ENCODE measurements at places on chromosomes 2 and 18.

GRCh38 chr2:178188466-178188865 lies 5.8 kb upstream of the OSBPL6 start:
- H3K4me3 ChIP-seq, result no peak overlapping the region
- peaks cover 2% of the 10 kb centered on the region for H3K4me1 ChIP-seq
- H3K27me3 ChIP-seq, result no peaks in the 10 kb centered on the region
- H3K36me3 ChIP-seq, result no peaks in the 10 kb centered on the region
- H3K27ac ChIP-seq, result no peak overlapping the region

DNA sequence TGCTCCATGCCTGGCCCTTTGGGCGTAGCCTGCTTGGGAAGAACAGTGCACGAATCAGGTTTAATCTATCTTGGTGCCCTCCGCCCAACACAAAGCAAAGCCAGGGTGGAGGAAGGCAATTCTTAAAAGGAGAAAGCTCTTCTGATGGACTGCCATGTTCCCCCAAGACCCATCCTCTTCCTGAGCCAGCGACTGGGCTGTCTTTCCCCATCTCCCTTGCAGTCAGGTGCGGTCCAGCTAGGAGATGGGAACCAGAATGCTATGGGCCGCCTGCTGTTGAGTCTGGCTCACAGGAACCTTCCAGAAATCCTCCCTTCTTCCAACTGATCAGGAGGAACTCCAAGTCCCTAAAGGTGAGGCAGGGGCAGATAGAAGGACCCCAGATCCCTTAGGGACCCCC lies 105.0 kb downstream of the SH3BP4 start:
- no peaks in the 10 kb centered on the region for H3K36me3 ChIP-seq
- no peak for DNase-seq
- H3K4me1 ChIP-seq, result peaks cover 6% of the 10 kb centered on the region
- H3K27ac ChIP-seq, result no peak overlapping the region
- no peak overlapping the region for H3K4me3 ChIP-seq

GRCh38 chr2:211751848-211752247 lies 786.8 kb downstream of the ERBB4 start:
- no peaks in the 10 kb centered on the region for H3K4me1 ChIP-seq
- no peak overlapping the region for H3K27ac ChIP-seq
- H3K36me3 ChIP-seq, result no peaks in the 10 kb centered on the region
- DNase-seq, result no peak
- no peak overlapping the region for H3K4me3 ChIP-seq

DNA sequence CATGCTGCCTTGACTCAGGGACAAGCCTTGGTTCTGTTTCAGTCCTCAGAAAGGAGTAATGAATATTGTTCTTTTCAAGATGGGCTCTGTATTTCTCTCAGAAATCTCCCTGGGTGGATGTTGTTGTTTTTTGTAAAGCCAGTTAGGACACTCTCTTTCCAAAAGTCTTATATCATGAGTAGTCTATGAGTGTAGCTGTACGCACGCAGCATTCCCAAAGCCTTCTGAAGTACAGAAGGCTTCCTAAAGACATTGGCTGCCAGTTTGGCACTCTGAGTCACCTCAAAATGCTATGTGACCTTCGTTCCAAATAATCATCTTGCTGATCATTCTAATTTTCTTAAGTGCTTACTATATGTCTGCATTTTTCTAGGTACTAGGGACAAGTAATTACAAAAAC lies 16.7 kb upstream of the GTF2A1L start:
- peaks cover 12% of the 10 kb centered on the region for H3K36me3 ChIP-seq
- no peak overlapping the region for H3K4me3 ChIP-seq
- no peaks in the 10 kb centered on the region for H3K27me3 ChIP-seq
- DNase-seq, result no peak

- no peak overlapping the region for H3K27ac ChIP-seq
- no peaks in the 10 kb centered on the region for H3K36me3 ChIP-seq
- no peak for DNase-seq
- H3K27me3 ChIP-seq, result no peaks in the 10 kb centered on the region
- H3K4me1 ChIP-seq, result peaks cover 9% of the 10 kb centered on the region
- H3K4me3 ChIP-seq, result peak overlapping the region; percentile 27
Observed at GRCh38 chr18:26649193-26649543, 100.8 kb upstream of the KCTD1 start.

GRCh38 chr2:211436182-211436581 lies 879.8 kb downstream of the CPS1 start:
- no peak overlapping the region for H3K4me3 ChIP-seq
- H3K4me1 ChIP-seq, result no peaks in the 10 kb centered on the region
- H3K27me3 ChIP-seq, result no peaks in the 10 kb centered on the region
- no peak for DNase-seq

GRCh38 chr2:10839813-10840212 lies 27.2 kb upstream of the PDIA6 start:
- no peak overlapping the region for H3K4me3 ChIP-seq
- no peaks in the 10 kb centered on the region for H3K36me3 ChIP-seq
- H3K27ac ChIP-seq, result no peak overlapping the region
- DNase-seq, result no peak
- peaks cover 14% of the 10 kb centered on the region for H3K4me1 ChIP-seq

GRCh38 chr2:203909974-203910373 lies 26.6 kb upstream of the ICOS start:
- H3K27ac ChIP-seq, result peak overlapping the region; percentile 9
- no peak for DNase-seq
- H3K36me3 ChIP-seq, result no peaks in the 10 kb centered on the region
- no peaks in the 10 kb centered on the region for H3K27me3 ChIP-seq
- H3K4me1 ChIP-seq, result peaks cover 13% of the 10 kb centered on the region
